NCI-H1694 treated with DMSO at 0.1 percent for 48 hours (cell line): ENCODE measurements at places on chromosomes 3 and 15.

DNA sequence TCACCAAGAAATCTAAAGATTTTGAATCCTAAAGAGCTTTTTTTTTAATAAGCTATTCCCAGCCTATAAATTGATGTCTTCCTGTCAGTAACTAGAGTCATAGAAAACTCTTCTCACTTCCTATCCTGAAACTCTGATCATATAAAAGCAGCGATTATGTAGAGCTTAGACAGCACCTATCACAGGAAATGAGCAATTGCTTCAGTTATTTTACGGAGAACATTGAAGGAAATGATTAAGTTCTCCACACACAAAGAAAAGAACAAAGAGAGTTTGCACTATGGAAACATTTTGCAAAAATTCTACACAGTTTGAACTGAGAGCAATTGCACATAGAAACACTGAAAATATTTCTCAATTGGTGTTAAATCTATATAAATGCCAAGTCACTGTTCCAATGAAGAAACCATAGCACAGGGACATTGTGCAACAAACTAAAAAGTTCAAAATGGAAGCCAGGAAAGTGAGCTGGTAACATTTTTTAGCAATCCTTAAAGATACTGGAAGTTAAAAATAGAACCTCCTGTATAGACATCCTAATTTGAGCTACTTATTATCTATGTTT lies 291.5 kb upstream of the ARHGEF26 start:
- DNase-seq, result no peak

- DNase-seq, result no peak
These were observed 513.0 kb downstream of the NTRK3 start for GRCh38 chr15:87743562-87743961.

GRCh38 chr3:159866201-159866746 lies 122.4 kb upstream of the IL12A start:
- DNase-seq, result no peak

DNA sequence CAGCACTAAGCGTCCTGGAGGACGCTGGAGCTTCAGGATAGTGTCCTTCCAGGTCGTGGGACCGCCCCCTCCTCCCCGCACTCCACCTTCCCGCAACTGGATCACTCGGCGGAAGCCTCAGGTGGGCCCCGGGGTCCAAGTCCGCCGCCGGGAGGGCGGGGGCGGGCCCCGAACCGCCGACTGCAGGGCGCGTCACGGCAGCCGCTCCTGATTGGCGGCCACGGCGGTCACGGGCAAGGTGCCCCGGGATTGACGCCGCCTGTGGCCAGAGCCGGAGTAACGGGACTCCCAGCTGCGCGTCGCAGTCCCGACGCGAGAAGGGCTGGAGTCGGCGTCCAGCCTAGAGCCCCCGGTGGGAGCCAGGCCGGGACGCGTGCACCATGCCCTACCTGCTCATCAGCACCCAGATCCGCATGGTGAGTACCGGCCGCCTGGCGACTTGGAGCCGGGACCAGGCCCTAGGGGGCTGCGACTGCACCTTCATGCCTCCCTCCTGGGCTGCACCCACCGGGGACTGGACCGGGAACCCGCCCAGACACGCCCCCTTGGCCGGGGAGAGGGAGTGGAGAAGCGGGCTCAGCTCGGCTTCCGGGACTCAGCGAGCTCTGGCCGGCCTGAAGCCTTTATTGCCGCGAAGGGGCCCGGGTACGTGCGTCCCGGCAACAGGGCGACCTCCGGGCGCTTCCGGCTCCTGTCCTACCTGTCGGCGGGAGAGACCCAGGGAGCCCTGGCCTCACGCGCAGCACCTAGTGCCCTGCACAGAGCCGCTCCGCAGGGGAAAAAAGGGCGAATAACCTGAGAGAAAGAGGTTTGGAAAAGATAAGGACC lies at the start of gene GCHFR:
Gene GCHFR (plus strand): TSS at position 268 of the 828 bp plus-strand sequence. CDS start 113 bp downstream, at position 381.
- DNase-seq, result no peak

- no peak for DNase-seq
These were observed 96.6 kb downstream of the NSMCE3 start for GRCh38 chr15:29172742-29173725.
